ENCODE measurements at places on chromosomes 13 and 19.

DNA sequence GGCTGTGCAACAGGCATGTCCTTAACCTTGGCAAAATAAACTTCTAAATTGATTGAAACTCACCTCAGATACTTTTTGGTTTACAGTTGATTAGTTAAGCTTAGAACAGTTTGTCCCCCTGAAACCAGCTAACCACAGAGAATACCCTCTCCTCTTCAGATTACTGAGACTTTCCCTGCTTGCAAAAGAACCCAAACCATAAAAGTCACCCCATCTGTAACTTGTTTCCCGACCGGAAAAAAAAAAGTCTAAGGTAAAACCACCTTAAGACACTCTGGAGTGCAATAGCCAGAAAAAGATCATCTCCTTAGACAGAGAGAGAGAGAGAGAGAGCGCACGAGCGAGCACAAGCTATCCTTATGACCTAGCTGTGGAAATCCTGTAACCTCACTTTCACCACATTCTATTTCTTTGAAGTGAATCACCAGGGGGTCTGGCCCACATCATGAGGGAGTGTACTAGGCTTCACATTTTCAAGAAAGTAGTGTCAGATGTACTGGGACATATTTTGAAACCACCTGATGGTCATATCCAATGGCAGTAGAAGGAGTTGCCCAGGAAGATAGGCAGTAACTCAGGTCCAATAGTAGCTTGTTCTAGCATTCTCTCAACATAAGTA, 11.1 kb upstream of the GTF2F2 start:
- DNase-seq = peak; percentile 24

GRCh38 chr13:95289020-95289444, 12.2 kb downstream of the ABCC4 start:
- DNase-seq = no peak

- DNase-seq = no peak
These were observed 20.1 kb downstream of the GPATCH1 start for GRCh38 chr19:33100894-33101644.

DNA sequence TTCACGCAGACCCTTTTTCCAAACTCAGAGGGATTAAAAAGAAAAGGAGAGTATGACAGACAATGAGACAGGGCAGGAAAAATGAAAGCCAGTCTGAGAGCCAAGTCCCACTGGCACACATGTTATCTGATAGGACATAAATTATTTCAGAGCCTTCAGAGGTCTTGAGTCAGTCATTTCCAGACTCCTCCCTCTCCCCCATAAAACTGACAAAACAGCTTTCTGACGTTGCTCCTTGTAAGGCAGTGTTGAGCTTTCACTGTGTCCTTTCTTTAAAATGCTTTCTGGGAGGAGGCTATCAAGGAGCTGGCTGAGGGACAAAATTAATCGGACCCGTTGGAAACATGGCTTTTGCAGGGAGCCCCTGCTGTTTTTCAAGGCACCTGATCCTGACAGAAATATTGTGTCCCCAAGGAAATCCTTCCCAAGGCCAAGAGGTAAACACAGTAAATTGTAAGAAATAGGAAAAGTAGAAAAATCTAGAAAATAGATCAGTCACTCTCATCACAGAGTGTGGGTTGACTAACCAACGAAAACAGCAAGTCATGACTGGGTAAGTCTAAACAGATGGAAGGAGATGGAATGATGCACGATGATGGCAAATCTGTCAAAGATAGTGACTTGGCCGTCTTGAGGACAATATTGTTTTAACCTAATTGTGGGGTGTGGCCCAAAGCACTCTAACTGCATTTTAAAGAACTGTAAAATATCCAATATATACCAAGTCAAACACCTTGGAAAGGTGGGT, 89.7 kb downstream of the DCT start:
- DNase-seq = no peak

DNA sequence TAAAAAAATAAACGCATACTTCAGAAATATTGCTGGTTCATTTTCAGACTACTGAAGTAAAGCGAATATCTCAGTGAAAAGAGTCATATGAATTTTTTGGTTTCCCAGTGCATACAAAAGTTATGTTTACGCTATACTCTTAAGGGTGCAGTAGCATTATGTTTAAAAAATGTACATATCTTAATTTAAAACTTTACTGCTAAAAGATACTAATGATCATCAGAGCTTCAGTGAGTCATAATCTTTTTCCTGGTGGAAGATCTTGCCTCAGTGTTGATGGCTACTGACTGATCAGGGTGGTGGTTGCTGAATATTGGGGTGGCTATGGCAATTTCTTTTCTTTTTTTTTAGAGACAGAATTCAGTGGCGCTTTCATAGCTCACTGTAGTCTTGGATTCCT, 48.9 kb downstream of the NDFIP2 start:
- no peak for DNase-seq

DNA sequence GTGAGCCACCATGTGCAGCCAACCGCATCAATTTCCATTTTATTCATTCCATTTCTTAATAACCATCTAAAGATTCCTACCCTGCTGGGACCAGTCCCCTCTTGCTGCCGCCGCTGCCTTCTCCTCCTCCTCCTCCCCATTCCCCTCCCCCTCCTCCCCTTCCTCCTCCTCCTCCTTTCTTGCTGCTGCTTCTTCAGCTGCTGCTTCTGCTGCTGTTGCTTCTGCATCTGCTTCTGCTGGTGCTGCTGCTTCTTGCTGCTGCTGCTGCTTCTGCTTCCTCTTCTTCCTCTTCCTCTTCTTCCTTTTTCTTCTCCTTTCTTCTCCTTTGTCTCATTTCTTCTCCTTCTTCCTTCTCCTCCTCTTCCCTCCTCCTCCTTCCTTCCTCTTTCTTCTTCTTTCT, 20.0 kb upstream of the SPRYD7 start:
- no peak for DNase-seq

DNA sequence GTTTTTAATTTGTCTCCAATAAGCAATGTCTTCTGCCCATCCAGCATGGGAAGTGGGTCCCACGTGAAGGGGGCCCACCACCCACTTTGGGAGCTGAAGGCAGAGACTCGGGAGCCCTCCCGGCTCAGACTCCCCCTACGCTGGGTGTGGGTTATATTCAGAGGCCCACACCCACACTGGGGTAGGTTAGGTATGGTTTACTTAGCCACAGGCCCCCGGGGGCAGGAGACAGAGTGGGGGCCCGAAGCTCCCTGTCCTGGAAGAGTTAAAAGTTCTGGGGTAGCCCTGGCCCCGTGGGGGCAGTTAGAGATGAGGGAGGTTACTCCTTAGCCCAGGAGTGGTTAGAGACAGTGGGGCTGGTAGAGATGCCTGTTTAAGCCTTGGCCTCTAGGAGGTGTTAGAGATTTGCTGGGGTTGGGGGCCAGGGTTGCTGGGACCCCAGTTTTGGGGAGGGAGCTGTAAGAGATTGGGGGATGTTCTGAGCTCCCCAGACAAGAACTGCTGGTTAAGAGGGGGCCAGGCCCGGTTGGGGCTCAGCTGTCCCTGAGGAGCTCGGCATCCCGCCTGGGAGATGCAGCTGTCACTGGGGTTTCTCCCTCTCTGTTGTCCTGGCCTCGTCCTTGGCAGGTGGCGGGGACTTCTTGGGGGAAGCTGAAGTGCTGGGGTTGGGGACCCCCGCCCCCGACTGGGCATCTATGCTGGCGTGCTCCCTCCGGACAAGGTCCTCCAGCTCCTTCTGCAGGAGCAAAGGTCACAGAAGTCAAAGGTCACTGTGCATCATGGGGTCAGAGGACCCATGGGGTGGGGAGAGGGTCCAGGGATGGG, 712 bp upstream of the RINL start:
- DNase-seq = no peak

DNA sequence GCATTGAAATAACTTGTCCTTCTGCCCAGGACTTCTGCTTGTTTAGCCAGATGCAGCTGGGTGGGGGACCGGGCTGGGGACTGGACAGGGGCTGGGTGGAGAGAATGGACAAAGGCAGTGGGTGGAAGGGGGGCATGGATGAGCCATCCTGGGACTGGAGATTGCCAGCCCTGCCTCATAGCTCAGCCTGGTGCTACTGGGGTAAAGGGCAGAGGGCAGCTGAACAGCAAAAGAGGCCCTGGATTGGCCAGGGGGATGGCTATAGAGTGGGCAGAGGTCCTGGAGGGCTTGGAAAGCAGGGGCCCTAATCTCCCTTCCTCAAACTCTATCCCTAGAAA, 17.7 kb upstream of the PLAUR start:
- no peak for DNase-seq

- DNase-seq = no peak
These were observed 29.7 kb upstream of the FXYD3 start for GRCh38 chr19:35085947-35086346.

DNA sequence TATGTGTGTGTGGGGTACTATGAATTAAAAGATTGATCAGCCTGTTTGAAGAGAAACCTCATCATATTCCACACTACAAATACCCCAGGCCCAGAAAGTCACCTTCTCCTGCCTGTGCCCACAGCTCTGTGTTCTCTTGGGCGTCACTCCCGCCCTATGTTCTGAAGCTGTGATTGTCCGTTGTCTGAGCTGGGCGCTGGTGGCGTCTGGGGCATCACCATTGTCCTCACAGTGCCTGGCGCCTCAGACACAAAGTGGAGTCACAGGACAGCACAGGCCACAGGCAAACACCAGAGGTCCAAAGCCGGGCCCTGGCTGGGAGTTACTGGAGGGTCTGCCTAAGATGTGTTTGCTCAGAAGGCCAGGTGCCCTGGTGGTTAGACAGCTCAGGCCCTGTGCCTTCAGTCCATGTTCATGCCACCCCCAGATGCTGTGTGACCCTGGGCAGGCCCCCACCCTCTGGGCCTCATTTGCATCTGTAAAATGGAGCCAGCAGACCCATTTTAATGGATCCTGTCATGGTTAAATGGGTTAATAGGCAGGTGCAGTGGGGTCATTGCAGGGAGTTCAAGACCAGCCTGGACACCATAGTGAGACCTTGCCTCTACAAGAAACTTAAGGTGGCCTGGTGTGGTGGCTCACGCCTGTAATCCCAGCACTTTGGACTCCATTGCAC, 34.5 kb downstream of the DNM2 start:
- DNase-seq = no peak

DNA sequence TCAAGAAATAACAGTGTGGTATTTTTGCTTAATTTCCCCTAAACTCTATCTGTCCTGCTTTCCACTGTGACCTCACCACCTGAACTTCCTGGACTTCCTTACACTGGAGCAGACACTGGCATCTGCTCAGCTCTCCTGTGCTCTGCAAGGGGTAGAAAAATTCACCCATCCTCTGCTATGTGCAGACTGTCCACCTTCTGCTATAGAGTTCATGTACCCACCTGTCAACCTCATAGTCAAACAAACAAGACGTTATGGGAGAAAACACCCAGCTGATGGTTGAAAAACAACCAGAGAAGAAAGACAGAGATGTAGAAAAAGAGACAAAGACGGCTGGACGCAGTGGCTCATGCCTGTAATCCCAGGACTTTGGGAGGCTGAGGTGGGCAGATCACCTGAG, 12.2 kb downstream of the LAIR1 start:
- DNase-seq = no peak

DNA sequence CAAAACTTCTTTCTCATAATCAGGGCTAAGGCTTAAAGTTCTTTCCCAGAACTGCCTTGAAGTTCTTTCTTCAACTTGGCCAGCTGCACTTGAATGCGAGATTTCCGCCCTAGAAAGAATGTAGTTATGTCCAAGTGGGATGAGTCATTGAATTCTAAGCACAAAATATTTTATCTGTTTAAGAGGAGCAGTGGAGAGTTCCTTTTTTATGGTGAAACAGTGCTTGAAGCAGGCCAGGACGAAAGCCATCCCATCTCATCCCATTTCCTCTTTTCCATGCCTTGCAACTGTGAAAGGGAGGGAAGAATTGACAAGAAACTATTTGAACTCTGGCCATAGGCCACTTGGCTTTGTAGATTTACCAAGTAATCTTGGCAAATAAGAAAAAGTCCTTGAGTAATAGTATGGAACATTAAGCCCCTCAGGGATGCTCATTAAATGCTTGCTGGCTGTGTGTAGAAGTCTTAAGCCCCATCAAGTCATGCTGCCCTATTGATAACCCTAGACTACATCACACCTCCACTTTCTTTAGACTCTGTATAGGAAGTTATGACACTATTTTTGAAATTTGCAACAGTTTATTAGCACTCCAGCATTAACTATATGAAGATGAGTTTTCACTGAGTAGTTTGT, 174.5 kb downstream of the KCTD12 start:
- DNase-seq = no peak

DNA sequence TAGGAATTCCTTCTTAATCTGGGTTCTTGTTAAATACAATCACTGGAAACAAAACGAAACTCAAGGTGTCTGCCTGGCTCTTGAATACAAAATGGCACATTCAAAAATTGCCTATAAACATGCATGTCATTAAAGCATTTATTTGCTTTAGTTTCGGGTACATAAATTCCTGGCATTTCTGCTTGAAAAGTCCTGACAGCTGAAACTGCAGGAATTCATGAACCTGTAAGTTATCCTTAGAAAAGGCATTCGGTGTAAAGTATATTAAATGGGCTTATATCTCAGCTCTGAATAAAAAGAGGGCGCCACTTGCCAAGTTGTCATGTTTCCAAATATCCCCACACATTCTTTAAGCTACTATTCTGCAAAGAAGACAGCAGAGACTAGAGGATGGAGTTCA, 32.9 kb downstream of the RXFP2 start:
- no peak for DNase-seq

DNA sequence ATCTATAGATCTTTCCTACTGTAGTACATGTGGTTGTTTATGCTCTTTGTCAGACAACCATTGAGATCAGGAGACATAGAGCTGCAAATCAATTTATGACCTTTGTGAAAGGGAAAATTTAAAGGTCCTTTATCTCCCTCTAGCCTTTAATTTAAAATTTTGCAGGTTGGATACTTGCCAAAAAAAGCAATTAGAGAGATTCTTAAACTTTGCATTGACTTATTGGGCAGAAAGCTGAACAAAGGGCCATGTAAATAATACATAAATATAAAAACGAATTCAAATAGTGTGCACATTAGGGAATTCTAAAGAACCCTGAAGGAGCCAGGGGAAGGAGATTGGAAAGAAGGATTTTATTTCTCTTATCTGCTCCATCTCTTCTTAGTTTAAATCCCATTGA, 22.0 kb upstream of the RB1 start:
- no peak for DNase-seq

DNA sequence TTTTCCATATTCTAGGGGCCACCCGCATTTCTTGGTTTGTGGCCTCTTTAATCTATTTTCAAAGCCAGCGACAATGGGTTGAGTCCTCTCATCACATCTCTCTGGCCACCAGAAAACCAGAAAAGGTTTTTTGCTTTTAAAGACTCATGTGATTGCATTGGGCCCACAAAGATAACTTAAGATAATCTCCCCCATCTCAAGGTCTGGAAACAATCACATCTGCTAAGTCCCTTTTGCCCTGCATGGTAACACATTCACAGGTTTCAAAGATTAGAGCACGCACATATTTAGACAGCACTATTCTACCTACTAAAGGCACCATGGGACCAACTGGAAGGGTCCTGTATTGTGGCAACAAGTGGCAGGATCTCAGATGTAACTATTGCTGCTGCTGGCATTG, 147.0 kb upstream of the MIR17HG start:
- no peak for DNase-seq

GRCh38 chr13:72570019-72570418, 157.4 kb downstream of the MZT1 start:
- DNase-seq = no peak

- no peak for DNase-seq
These were observed 13.2 kb downstream of the GADD45B start for GRCh38 chr19:2488942-2489731.
